Activated CD4-positive, CD25-positive, alpha-beta regulatory T cell (primary cell): ENCODE measurements at places on chromosomes 7 and 10.
A peak's percentile ranks its signal among the peaks of the same experiment; 100 is the strongest.

DNA sequence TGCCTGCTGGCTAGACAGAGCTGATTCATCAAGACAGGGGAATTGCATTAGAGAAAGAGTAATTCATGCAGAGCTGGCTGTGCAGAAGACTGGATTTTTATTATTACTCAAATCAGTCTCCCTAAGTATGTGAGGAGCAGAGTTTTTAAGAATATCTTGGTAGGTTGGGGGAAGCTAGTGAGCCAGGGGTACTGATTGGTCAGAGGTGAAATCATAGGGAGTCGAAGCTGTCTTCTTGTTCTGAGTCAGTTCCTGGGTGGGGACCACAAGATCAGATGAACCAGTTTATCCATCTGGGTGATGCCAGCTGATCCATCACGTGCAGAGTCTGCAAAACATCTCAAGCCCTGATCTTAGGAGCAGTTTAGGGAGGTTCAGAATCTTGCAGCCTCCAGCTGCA lies 39.8 kb downstream of the FOXI2 start:
- no peak for DNase-seq

GRCh38 chr7:749140-749551 lies 22.1 kb upstream of the PRKAR1B start:
- DNase-seq: no peak

DNA sequence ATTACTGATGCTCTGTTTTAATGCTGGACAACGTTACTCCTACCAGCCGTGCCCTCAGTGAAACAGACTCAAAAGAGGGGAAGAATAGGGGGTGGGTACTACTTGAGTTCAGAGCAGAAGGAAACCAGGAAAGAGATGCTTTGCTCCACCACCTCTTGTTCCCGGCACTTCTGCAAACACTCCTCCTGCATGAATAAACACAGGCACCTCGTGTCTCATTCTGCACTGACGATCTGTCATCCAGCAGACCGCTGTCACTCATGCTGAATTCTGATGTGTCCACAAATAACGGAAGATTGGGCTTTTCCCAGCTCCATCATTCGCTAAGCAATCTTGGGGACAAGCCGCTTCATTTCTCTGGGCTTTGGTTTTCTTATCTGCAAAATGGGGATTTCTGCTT lies 26.7 kb downstream of the YWHAG start:
- no peak for DNase-seq

GRCh38 chr10:123132576-123133477 lies 2.9 kb upstream of the HMX3 start:
- peak; percentile 63 for DNase-seq

DNA sequence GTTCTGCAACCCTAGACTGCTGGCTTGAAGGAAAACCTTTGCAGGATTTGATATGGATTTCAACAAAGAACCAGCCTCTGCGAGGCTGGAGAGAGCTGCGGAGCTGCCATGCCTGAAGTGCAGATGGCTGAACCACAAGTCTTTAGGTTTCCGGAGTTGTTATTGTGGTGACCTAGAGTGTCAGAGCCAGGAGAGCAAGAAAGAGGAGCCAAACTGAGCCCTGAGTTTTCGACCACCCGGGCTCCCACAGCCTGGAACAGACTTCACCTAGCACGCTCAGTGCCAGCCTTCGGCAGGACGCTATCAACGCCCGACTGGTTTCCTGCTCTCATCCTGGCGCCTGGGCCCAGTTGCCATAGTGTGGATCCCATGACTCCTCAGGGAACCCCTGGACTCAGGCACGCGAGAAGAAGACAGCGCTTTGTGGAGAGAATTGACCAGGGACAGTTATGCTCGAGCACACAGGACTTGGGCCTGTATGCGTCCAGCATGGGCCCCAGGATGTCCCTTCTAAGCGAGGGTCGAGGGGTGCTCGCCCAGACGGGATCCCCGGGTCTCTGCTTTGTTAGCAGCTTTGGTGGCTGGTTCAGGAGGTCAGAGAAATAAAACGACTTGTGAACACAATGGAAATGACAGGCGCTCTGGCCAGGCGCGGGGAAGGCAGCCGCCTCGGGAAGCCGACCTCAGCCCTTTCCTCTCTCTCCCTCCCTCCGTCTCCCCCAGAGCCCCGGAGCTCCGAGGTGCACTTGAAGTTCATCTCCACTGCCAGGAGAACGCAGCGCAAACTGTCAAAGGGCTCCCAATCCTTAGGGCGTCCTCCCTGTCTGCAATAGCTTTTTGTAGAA lies 1.8 kb upstream of the GAD2 start:
- no peak for DNase-seq
